ENCODE measurements at places on chromosomes 7 and 10.

- no peak for DNase-seq
These were observed 74.0 kb upstream of the SEC61G start for GRCh38 chr7:54833001-54833467.

GRCh38 chr7:2123360-2123759 is 109.4 kb downstream of the MAD1L1 start:
- no peak for DNase-seq

GRCh38 chr7:84629640-84630318 is 435.2 kb upstream of the SEMA3A start:
- DNase-seq = no peak

GRCh38 chr10:63866075-63866746 is 345.0 kb downstream of the REEP3 start:
- peak; percentile 78 for DNase-seq

DNA sequence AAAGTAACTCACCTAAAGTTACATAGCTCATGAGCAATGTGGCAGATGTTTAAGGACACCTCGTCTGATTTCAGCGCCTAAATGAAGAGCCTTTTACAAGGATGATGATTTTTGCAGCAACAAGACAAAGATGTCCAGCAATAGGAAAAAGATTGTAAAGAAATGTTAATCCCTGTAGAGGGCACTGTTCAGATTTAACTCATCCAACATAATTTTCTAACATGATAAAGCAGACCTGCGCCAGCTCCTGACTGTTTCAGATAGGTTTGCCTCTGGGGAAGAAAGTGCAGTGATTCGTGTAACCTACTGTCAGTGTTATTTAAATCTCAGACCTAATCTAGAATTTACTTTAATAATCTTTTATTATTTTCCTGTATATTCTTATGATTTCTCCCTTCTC is 595.2 kb downstream of the AUTS2 start:
- peak; percentile 43 for DNase-seq

DNA sequence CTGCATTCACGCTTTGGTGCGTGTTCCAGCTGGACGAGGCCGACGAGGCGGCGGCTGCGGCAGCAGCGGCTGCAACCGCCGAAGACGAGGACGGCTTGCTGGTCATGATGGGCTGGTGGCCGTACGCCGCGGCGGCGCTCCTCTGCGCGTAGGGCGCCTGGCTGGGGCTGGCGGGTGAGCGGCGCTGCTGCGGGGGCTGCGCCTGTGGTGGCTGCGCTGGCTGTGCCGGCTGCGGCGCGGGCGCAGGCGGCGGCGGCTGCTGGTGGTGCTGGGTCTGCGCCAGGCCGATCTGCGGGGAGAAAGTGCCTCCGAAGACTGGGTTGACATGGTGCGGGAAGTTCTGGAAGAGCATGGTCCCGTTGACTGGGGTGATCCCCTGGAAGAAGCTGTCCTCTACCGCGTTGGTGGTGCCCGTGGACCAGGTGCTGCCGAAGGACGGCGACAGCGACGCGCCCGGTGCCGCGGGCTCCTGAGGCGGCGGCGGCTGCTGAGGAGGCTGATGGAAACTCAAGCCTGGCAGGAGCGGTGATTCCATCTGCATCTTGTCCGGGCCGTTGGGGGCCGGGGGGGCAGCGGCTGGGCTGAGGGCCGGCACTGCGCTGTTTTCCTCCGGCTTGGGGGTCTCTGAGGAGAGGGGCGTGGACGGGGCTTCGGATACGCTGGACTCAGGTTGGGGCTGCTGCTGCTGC is 51.1 kb downstream of the CPEB3 start:
- DNase-seq = peak; percentile 71

GRCh38 chr7:33471636-33472242 is 342.4 kb downstream of the BBS9 start:
- DNase-seq = no peak

Measured in astrocyte of the hippocampus (primary cell).